GM12878 (cell line): ENCODE measurements at places on chromosomes 4 and X. TPM values are rescaled to one million over a fixed set of nuclear protein-coding genes. Genes with fewer than 3 reads are reported as not detected.
A peak's percentile ranks its signal among the peaks of the same experiment; 100 is the strongest.

DNA sequence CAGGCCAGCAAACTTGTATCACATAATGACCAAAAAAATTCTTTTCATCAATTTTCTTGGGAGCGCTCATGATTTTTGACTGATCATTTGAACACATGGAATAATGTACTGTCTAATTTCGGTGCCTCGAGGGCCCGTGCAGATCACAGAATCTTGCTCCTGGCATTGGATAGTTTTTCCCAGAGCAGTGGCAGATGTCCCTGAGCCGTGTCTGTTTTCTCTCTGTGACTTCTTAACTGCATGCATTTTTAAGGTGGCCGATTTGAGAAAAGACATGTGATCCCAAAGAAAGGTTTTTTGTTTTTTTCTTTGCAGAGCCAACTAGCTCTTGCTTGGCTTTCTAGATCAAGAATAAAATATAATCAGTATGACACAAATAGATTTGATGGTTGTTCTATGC is 19.7 kb downstream of the GPRIN3 start:
- H3K4me3 ChIP-seq = no peak overlapping the region
- no peak for DNase-seq
- no peaks in the 10 kb centered on the region for H3K36me3 ChIP-seq
- no peaks in the 10 kb centered on the region for H3K4me1 ChIP-seq
- H3K27ac ChIP-seq = no peak overlapping the region
- H3K27me3 ChIP-seq = no peaks in the 10 kb centered on the region

- H3K36me3 ChIP-seq = no peaks in the 10 kb centered on the region
- no peaks in the 10 kb centered on the region for H3K4me1 ChIP-seq
- no peak overlapping the region for H3K4me3 ChIP-seq
- no peak overlapping the region for H3K27ac ChIP-seq
- no peaks in the 10 kb centered on the region for H3K27me3 ChIP-seq
- no peak for DNase-seq
Measured at GRCh38 chrX:40383969-40384368, 196.8 kb upstream of the ATP6AP2 start.

GRCh38 chr4:134365852-134366251 is 164.3 kb upstream of the PABPC4L start:
- no peaks in the 10 kb centered on the region for H3K27me3 ChIP-seq
- no peak overlapping the region for H3K4me3 ChIP-seq
- H3K4me1 ChIP-seq = no peaks in the 10 kb centered on the region
- no peak for DNase-seq
- no peaks in the 10 kb centered on the region for H3K36me3 ChIP-seq

- H3K4me3 ChIP-seq = no peak overlapping the region
- H3K27me3 ChIP-seq = no peaks in the 10 kb centered on the region; the same call in 1 of the 2 replicates
- no peaks in the 10 kb centered on the region for H3K36me3 ChIP-seq
- no peak overlapping the region for H3K27ac ChIP-seq
Measured at GRCh38 chr4:8910822-8911315, 39.2 kb upstream of the HMX1 start.

DNA sequence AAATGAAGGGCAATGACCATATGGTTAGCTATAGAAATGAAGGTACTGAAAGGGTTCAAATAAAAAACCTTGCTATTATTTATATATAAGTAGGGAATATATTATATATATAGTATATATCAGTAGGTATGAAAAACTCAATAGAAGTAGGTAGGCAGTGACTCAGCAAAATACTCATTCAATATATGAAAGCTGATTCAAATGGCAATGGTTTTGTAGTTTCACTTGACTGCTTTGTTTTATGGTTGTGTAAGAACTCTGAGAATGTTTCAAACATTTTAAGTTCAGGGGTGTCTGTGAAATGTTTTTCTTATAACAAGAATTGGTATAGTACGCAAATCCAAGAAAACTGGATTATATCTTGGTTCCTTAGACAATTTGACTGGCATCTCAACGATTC is 4.1 kb downstream of the ZNF280C start:
- no peaks in the 10 kb centered on the region for H3K27me3 ChIP-seq
- no peak overlapping the region for H3K4me3 ChIP-seq
- no peaks in the 10 kb centered on the region for H3K4me1 ChIP-seq
- H3K36me3 ChIP-seq = no peaks in the 10 kb centered on the region
- peak overlapping the region; percentile 18; the same call in 1 of the 2 replicates for H3K27ac ChIP-seq

DNA sequence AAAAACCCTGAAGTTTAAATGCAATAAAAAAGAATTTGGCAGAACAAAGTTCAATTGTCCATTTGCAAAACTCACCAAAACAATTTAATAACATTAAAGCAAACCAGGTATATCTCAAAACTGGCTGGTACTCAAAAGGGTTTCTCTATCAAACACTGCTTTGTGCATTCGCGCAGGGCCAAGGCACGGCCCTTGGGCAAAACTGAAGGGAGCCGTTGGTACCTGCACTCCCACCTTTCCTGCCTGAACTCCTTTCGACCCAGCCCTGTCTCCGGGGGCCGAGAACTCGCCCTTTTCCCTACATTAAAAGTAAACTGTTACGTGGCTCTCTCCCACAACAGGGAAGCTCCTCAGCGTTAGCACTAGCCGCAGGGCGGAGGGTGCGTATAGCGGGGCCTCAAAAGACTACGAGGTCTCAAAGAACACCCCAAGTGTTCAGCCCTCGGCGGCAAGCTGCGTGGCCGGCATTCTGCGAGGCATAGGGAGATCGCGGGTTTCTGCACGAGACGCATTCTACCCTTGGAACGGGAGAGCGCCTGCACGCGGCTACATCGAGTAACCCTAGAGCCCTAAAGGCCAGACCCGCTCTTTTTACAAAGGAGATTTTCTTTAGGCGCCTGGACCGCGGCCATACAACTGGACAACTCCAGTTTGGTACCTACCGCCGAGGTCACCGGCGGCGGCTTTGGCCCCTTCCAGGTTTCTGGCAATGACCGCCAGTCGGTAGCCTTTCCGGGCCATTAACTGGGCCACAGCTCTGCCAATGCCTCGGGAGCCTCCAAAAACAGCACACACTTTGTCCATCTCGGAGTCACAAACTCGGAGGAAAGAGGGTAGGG is 550 bp downstream of the CBR4 start:
- DNase-seq = no peak
- peak overlapping the region; percentile 91 for H3K27ac ChIP-seq
- no peaks in the 10 kb centered on the region for H3K4me1 ChIP-seq
- peak overlapping the region; percentile 75 for H3K4me3 ChIP-seq

- H3K27me3 ChIP-seq = no peaks in the 10 kb centered on the region
- no peak overlapping the region for H3K4me3 ChIP-seq
- H3K4me1 ChIP-seq = no peaks in the 10 kb centered on the region
- H3K36me3 ChIP-seq = no peaks in the 10 kb centered on the region
- H3K27ac ChIP-seq = no peak overlapping the region
Measured at GRCh38 chr4:177492022-177492421, 49.8 kb upstream of the AGA start.

DNA sequence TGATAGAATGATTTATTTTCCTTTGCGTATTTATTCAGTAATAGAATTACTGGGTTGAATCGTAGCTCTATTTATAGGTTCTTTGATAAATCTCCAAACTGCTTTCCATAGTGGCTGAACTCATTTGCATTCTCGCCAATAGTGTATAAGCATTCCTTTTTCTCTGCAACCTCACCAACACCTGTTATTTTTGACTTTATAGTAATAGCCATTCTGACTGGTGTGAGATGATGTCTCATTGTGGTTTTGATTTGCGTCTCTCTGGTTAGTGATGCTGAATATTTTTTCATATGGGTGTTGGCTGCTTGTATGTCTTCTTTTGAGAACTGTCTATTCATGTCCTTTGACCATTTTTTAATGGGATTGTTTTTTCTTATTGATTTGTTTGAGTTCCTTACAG is 160.7 kb downstream of the MID1IP1 start:
- no peak overlapping the region for H3K4me3 ChIP-seq
- no peaks in the 10 kb centered on the region for H3K4me1 ChIP-seq
- no peak overlapping the region for H3K27ac ChIP-seq

- H3K4me1 ChIP-seq = peaks cover 11% of the 10 kb centered on the region
- no peak overlapping the region for H3K27ac ChIP-seq
Measured at GRCh38 chr4:1009542-1010394, 1.7 kb upstream of the FGFRL1 start.

DNA sequence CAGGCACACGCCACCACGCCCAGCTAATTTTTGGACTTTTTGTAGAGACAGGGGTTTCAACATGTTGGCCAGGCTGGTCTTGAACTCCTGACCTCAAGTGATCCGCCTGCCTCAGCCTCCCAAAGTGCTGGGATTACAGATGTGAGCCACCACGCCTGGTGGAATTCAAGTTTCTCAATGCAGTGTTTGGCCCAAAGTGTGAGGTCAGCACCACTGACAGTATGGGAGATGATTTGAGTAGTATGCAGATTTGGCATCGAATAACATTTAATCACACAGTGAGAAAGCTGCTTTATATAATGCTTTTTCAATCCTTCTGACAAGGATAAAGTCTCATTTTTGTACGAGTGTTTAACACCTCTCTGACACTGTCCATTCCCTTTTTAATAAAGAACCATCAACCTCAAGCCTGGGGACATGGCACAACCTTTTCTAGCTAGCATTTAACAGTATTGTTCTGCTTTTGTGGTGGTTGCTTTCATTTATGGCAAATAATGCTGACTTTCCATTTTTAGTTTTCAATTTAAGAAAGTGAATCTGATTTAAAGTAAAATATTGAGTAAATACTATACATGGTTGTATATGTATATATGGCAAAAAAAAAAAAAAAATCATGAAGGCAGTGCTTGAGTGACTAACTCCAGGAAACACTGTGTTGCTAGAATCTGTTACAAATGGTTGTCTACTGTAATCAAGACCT is 4.3 kb upstream of the NSUN7 start:
- H3K27ac ChIP-seq = no peak overlapping the region
- no peaks in the 10 kb centered on the region for H3K4me1 ChIP-seq
- H3K27me3 ChIP-seq = no peaks in the 10 kb centered on the region; the same call in none of the 2 replicates

- H3K4me3 ChIP-seq = no peak overlapping the region
- H3K36me3 ChIP-seq = no peaks in the 10 kb centered on the region
- no peak overlapping the region for H3K27ac ChIP-seq
- H3K27me3 ChIP-seq = no peaks in the 10 kb centered on the region
Measured at GRCh38 chrX:31543634-31544033, 471.8 kb upstream of the FTHL17 start.

- no peaks in the 10 kb centered on the region for H3K27me3 ChIP-seq
- H3K4me3 ChIP-seq = no peak overlapping the region
- H3K27ac ChIP-seq = no peak overlapping the region
- peaks cover 32% of the 10 kb centered on the region for H3K4me1 ChIP-seq
- no peak for DNase-seq
Measured at GRCh38 chr4:87051121-87051713, 116.4 kb downstream of the AFF1 start.

GRCh38 chr4:109215506-109215905 is 87.0 kb downstream of the COL25A1 start:
- DNase-seq = no peak
- H3K27ac ChIP-seq = no peak overlapping the region
- H3K4me1 ChIP-seq = no peaks in the 10 kb centered on the region
- no peak overlapping the region for H3K4me3 ChIP-seq
- H3K27me3 ChIP-seq = no peaks in the 10 kb centered on the region
- H3K36me3 ChIP-seq = no peaks in the 10 kb centered on the region

- no peak for DNase-seq
- H3K27me3 ChIP-seq = no peaks in the 10 kb centered on the region
- H3K27ac ChIP-seq = no peak overlapping the region
- H3K4me3 ChIP-seq = no peak overlapping the region
- H3K4me1 ChIP-seq = no peaks in the 10 kb centered on the region
- no peaks in the 10 kb centered on the region for H3K36me3 ChIP-seq
Measured at GRCh38 chr4:11073621-11074051, 355.1 kb downstream of the HS3ST1 start.

- H3K27me3 ChIP-seq = no peaks in the 10 kb centered on the region
- no peaks in the 10 kb centered on the region for H3K36me3 ChIP-seq
- no peak overlapping the region for H3K4me3 ChIP-seq
Measured at GRCh38 chr4:73599182-73599581, 21.1 kb downstream of the RASSF6 start.

- no peaks in the 10 kb centered on the region for H3K4me1 ChIP-seq
- H3K27me3 ChIP-seq = no peaks in the 10 kb centered on the region
- no peak overlapping the region for H3K27ac ChIP-seq
Measured at GRCh38 chr4:71113294-71113693, 119.8 kb downstream of the DCK start.

DNA sequence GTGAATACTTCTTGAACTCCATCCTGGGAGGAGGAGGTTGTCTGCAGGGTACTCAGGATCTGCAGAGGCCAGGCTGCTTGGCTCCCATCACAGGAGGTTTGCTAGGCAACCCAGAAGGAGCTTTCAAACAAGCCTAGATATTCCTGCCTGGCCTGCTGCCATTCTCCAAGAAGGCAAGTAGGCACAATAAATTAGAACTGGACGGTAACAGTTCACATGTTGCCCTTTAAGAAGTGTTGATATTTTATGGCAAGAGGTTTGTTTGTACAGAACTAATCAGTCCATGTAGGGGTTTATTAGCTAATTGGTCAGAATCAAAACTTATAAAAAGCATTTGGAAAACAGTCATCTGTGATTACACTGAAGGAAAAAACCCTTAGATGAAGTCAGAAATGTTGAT is 39.3 kb downstream of the SYNPO2 start:
- no peaks in the 10 kb centered on the region for H3K36me3 ChIP-seq
- no peaks in the 10 kb centered on the region for H3K4me1 ChIP-seq
- no peak for DNase-seq
- peaks cover 2% of the 10 kb centered on the region; the same call in 1 of the 2 replicates for H3K27me3 ChIP-seq
- H3K27ac ChIP-seq = no peak overlapping the region
- H3K4me3 ChIP-seq = no peak overlapping the region

DNA sequence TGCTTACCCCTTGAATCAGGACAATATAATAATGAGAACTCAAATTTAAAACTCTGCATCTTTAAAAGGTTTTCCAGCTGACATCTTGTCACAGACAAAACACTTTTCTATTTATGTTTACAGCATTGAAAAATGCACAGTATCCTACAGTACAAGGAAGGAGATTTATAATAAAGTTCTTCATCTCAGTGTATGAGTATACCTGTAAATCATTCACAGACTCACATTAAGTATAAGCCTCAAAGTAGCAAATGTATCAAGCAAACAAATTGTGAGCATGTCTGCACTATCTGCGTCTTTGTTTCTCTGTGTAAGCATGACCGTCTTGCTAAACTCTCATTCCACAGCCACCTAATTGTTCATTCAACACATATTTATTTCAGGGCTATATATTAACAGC is 52.8 kb downstream of the PPP1R2C start:
- no peaks in the 10 kb centered on the region for H3K4me1 ChIP-seq
- no peak for DNase-seq
- H3K27ac ChIP-seq = no peak overlapping the region
- H3K4me3 ChIP-seq = no peak overlapping the region
- no peaks in the 10 kb centered on the region for H3K27me3 ChIP-seq

- H3K27me3 ChIP-seq = no peaks in the 10 kb centered on the region
- peaks cover 10% of the 10 kb centered on the region for H3K4me1 ChIP-seq
- no peaks in the 10 kb centered on the region; the same call in 1 of the 2 replicates for H3K36me3 ChIP-seq
- peak overlapping the region; percentile 78 for H3K27ac ChIP-seq
Measured at GRCh38 chrX:47191806-47192401, 1.7 kb upstream of the UBA1 start.

SLC4A4 gene
- total RNA-seq = 0.32 and 0.44 TPM in 2 replicates

CT45A1 gene
- not detected in 2 replicates for total RNA-seq

ATOH1 gene
- total RNA-seq = not detected in 2 replicates

SLC9B1 gene
- 1.0 and 2.2 TPM in 2 replicates for total RNA-seq

TLR3 gene
- not detected in 2 replicates for total RNA-seq

ADAM29 gene
- not detected in 2 replicates for total RNA-seq

ZFX gene
- total RNA-seq = 36.7 and 40.9 TPM in 2 replicates

SPANXN4 gene
- not detected in 2 replicates for total RNA-seq

MAGEB6 gene
- total RNA-seq = not detected in 2 replicates

XAGE1A gene
- not detected in 2 replicates for total RNA-seq

GRK4 gene
- 3.0 and 3.6 TPM in 2 replicates for total RNA-seq
